Activated CD4-positive, CD25-positive, alpha-beta regulatory T cell treated with anti-CD3 and anti-CD28 coated beads, Interleukin-2, amount 50 U/mL, for 16 hours (primary cell): ENCODE measurements at places on chromosomes 11 and 22.

DNA sequence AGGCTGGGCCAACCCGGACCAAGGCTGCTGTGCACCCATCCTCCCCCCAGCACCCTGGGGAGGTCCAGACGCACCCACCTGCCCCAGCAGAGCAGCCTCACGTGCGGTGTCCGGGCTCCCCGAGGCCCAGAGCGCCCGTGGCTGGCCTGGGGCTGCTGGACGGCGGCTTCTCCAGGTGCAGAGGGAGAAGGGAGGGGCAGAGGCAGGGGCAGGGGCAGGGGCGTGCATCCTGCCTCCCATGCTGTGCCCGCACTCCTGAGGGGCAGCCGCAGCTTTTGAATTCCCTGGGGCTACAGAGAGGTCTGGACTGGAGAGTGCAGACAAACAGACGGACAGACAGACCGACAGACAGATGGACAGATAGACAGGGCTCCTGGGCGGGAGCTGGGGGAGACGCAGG, 83.6 kb upstream of the PRR5 start:
- DNase-seq = no peak

GRCh38 chr22:33771136-33771535, 149.1 kb downstream of the LARGE1 start:
- no peak for DNase-seq

DNA sequence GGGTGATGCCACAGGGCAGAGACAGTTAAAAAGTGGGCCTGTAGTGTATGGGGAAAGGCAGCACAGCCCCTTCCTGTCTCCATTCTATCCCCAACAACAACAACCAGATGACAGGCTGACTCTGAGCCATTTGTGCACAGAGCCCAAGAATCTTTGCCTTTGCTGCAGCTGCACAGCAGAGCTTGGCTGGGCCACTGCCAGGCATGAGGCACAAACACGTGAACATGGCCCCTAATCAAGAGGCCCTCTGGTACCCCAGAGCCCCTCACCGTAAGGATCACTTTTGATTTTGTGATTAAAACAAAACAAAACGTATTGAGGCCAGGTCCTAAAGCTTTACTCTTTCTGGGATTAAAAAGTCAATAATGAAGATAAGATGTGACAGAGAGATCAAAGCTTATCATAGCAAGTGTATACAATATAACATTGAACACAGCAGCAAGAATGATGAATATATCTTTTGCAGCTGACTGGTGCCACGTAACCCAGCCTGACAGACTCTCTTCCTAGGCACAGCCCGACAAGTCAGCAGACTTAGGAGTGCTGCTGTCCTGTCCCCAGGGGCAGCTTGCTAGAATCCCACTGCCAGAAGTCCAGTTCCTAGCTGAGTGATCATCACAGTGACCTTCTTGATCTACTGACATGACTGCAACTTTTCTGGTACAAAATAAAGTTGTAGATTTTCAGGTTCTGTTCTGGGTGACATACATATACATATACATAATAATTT, 117.8 kb downstream of the SERGEF start:
- no peak for DNase-seq

GRCh38 chr11:36452236-36452940, 57.7 kb downstream of the TRAF6 start:
- DNase-seq = no peak

DNA sequence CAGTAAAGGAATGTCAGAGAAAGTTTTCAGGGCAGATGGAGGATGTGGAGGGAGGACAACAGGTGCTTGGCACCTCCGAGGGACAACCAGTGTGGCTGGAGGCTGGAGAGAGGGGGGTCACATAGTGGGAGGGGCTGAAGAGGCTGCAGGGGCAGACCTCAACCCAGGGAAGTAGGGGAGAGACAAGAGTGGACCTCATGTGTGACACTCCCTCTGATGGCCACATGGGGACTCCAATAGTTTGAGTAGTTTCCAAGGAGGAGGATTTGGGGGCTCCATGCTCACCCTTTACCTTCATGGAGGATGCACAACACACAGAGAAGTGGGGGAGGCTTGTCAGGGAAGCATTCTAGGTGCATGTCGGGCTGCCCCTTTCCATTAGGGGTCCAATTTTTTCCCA, 35.1 kb upstream of the ASPHD2 start:
- no peak for DNase-seq

- no peak for DNase-seq
Measured at GRCh38 chr11:87454241-87454640, 416.5 kb downstream of the TMEM135 start.

GRCh38 chr11:76096552-76096951, 109.8 kb downstream of the WNT11 start:
- no peak for DNase-seq

DNA sequence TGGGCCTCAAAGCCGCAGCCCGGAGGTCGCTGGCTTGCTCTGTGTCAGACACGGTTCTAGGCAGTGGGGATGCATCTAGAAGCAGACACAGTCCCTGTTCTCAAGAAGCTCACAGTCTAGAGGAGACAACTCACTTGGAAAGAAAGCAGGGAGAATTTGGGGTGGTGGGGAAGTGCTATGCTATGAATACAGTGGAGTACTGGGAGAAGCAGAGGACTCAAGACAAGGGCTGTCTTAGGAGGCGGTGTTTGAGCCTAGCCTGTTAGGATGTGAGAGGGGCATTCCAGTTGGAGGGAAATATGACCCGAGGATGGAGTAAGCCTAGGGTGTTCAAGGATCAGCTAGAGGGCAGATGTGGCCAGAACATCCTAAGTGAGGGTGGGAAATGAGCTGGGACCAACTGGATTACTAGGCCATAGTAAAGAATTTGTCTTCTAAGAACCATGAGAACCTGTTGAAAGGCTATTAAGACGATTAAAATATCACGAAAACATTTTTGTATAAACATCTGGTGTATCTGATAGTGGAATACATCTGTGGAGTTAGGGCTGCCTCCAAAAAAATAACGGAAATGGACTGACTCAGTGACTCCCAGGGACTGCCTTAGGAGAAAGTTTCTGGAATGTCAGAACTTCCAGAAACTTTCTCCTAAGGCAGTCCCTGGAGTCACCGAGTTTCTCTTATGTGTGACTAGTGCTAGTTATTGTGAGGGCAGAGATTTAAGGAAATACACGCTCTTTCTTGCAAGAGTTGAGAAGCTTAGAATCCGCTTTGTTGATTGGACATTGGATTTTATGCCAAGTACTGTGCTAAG, 1.1 kb upstream of the PITPNB start:
- DNase-seq = no peak

- DNase-seq = no peak
Measured at GRCh38 chr22:17638182-17638431, 450 bp upstream of the BCL2L13 start.

DNA sequence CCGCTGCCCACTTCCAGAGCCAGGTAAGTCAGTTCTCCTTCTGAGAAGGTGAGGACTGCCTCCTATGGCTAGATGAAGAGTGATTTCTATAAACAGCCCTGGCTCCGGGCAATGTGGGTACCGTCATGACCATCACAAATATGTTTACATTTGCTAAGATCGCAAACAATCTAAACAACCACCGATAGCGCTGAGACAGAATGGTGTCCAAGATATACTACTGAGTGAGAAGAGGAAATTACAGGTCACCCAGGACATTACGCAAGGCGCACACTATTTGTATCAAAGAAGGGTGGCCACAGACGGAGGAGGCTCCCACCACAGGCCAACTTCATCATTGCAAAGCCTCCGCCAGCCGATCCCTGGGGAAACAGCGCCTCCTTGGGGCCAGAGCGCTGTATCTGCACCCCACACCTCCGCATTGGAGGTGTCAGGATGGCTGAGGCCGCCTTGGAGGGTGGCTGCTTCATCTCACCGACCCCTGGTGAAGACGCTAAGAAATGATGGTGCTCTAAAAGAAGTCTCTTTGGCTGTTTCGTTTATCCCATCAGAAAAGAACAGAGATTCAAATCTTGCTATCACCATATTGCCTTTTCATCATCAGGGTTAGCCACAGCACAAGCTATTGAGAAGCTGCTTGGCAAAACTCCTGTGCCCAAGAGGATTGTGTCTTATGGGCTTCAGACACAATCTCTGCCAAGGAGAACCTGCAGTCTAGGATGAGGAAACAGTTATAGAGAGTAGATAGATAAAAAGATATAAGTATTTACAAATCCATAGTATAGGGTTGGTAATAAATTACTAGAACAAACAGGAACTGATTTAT, 12.3 kb upstream of the ASRGL1 start:
- peak; percentile 8 for DNase-seq

DNA sequence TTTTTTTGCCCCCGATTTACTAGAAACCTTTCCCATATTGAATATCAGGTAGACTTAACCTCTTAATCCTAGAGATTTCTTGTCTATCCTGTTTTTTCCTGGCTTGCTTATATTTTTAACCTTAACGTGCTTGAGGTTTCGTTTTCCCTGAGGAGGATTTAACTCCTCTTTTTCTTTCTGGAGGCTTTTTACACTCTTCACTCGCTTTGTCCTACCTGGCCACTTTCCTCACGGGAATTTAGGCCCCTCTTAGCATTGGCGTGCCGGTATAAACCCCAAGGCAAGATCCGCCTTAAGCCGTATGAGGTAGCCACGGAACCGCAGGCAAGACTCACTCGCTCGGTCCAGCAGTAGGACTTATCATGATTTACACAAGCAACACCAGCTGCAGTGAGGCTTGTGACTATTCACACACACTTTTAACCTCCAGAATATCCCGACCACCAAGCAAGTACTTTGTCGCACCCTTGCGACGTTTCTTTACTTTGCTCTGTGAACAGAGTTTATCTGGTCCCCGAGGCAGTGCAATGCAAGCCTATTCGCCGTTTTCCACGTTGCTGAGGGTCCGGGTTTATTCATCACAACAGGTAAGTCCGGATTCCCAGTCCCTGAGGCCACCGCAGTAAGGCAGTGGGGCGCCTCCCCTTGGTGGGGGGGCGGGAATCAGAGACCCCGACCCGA, 20.6 kb upstream of the ALDH3B2 start:
- no peak for DNase-seq

- no peak for DNase-seq
Measured at GRCh38 chr11:86638673-86639072, 33.7 kb downstream of the ME3 start.

DNA sequence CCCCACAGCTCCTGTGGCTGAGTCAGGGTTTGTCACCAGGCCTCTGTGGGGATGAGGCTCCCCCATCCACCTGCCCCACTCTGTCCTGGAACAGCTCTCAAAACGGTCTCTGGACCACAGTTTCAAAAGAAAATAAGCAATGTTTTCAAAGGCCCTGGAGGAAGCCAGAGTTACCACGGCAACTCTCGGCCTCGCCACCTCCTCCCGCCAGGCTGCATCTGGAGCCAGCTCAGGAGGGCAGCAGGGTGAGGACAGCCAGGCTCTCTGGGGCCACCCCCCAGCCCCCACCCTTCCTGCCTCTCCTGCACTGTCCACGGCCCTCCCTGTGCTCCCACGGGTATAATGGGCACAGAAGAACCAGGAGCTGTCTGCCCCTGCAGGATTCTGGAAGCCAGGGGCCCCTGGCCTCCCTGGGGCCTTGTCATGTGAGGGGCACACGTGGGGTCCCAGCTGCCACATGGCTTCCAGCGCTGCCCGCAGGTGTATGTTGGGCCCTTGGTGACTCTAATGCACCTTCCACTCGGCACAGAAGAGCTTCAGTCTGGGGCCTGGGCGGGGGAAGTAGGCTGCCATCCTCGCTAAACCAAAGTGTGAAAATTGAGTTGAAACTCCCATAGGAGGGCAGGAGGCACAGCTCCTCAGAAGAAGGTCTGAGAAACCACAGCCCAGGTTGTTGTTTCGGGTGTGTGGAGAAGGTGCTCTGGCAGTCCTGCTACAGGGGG, 10.3 kb downstream of the CD81 start:
- DNase-seq = no peak

DNA sequence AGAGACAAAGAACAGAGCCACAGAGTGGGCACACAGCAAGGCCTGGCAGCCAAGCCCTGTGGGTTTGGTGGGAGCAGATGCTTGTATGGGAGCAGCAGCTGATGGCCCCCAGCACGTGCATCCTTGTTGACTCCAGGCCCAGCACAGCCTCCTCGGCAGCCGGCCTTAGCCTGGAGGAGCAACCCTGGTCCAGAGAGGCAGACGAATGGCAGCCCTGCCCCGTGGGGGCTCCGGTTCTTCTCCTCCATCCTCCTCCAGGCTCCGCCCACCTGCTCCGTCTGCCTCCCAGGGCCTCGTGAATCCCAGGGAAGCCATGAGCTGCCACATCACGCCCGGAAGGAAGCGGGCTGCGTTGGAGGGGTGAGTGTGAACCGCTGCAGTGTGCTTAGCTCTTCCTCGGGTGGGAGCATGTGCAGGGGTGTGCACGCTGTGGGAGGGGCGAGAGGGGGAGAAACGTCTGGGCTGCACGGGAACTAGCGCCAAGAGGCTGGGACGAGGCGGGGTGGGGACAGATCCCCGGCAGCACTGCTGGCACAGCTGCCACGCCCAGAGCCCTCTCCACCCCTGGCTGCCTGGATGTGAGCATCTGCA, 36.3 kb upstream of the JAM3 start:
- no peak for DNase-seq
